ENCODE measurements at places on chromosomes 11 and 22. TPM values are rescaled to one million over a fixed set of nuclear protein-coding genes. Genes with fewer than 3 reads are reported as not detected.

The ENTHD1 gene
- total RNA-seq = not detected

The SEC14L6 gene
- 1.7 TPM for total RNA-seq

The C11orf87 gene
- total RNA-seq = not detected

The GSTT2 gene
- not detected for total RNA-seq

The DDIAS gene
- total RNA-seq = 3.1 TPM

The DGCR6 gene
- 0.88 TPM for total RNA-seq

The SIAE gene
- 24.8 TPM for total RNA-seq

The BCL2L13 gene
- total RNA-seq = 31.7 TPM

The OR8A1 gene
- not detected for total RNA-seq

The ZDHHC13 gene
- total RNA-seq = 8.3 TPM

The SUSD2 gene
- total RNA-seq = 15.0 TPM

The PTPRJ gene
- total RNA-seq = 14.3 TPM

The RNF121 gene
- 38.3 TPM for total RNA-seq
